ENCODE measurements at places on chromosomes 1 and 21.

DNA sequence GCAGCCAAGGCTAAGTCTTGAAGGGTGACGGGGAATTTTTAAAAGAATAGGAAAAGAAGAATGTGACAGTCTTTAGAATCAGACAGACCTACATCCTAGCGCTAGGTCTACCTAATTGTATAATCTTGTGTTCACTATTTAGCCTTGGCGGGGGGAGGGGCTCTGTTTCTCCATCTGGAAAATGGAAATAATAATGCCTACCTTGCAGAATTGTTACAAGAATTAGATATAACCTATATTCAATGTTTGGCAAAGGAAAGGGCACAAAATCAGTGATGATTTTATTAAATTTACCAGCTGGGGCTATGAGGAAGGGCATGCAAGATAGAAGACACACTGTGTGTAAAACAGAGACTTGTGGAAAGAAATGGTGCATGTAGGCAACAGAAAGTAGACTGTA lies 154.8 kb downstream of the ZBTB18 start:
- DNase-seq, result no peak

- no peak for DNase-seq
Observed at GRCh38 chr1:51898090-51898734, 19.7 kb upstream of the NRDC start.

DNA sequence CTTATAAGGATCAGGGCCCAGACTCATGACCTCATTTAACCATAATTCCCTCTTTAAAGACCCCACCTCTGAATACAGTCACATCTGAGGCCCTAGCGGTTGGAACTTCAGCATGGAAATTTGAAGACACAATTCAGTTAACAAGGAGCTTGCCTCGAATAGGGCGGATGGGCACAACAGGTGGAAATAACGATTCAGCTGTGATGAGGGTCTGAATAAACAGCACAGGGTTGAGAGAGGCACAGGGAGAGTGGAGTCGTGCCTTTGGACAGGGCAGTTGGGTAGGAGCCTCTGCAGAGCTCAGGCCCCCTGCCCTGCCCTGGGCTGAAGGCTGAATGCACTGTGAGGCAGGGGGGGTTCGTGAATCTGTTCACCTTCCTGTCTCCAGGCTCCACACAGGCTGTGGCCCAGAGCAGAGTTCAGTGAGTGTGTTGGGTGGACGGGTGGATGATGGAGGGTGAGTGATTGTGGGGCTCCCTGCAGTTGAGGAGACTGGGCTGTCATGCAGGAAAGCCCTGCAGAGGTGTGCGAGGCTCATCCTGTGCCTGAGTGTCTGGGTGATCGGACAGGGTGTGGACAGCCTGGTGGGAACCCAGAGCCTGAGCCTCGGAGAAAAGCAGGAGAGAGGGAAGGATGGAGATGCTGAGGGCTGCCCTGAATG lies 243.1 kb downstream of the FOXD2 start:
- DNase-seq, result no peak

- no peak for DNase-seq
Observed at GRCh38 chr1:94044290-94044790, 76.6 kb downstream of the ABCA4 start.

GRCh38 chr1:229230893-229231753 lies 39.8 kb upstream of the RAB4A start:
- no peak for DNase-seq

DNA sequence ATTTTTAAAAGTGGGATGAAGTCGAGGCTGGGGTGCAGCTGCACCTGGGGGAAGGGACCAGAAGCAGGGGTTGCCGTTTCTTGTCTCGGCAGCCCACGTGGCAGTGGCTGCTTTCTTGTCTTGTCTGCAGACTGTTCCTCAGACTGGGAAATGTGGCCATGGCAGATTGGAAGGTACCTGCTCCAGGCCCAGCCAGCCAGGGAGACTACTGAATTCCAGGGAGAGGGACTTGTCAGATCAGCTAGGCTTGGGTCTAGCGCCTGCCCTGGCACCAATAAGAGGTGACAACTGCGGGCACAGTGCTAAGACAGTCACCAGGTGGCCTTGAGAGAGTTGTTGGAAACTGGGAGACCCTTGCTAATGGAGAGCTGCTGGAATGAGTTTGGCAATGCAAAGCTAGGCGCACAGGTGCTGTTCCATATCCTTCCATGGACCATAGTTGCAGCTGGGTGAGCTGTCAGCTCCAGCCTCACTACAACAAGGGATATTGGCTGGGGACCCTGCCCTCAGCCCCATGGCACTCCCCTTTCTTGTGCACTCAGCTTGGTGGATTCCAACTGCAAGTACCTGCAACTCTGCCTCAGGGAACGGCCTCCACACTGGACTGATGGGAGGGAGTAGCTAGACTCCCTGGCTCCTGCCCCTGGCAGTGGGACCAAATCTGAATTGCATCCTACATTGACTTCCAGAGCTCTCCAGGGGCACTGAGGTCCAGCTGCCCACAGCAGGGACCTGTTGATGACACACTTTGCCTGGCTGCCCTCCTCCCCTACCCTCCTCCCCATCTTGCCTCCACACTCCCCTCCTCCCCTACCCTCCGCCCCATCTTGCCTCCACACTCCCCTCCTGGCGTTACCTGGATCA lies 9.9 kb upstream of the IL22RA1 start:
- no peak for DNase-seq

DNA sequence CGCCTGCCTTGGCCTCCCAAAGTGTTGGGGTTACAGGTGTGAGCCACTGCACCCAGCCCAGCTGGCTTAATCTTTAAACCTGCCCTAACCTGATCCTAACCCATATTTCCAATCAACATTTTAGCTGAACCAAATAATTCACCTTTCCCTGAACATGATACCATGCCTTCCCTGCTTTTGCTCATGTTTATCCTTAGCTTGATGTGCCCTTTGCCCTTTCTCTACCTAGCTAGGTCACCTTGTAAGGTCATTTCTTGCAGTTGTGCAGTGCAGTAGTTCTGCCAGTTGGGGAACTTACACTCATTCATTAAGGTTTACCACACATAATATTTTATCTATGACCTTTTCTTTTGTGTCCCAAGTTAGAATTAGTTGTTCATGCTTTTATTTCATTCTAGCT lies 5.3 kb downstream of the UAP1 start:
- no peak for DNase-seq

GRCh38 chr1:52674497-52675384 lies 23.4 kb downstream of the COA7 start:
- no peak for DNase-seq

- no peak for DNase-seq
Observed at GRCh38 chr1:9591669-9592509, 3.2 kb downstream of the TMEM201 start.

DNA sequence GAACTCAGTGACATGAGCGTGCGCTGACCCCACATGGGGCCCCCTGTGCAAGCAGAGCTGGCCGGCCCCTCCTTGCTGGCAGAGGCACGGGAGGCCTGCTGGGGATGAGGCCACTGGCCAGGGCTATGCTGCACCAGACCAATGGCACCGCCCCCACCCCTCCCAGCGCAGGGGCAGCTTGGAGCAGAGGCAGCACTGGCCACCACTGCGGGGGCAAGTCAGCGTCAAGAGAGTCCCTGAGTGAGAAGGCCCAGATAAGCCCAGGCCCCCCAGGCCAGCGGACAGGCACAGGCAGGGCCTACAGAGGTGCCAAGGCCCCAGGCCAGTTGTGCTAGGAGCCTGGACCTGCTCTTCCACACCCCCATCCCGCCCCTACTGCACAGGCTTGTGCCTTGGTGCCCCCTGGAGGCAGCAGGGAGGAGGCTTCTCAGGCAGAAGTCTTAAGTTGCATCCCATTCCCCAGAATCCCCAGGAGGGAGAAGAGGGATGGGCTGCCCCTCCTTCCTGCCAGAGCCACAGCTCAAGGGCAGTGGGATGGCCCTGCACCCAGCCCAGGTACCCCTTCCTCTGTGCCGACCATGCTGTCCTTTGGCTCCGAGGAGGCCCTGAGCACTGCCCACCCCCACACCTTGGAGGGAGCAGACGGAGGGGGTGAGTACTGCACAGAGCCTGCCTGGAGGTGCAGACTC lies 35.8 kb downstream of the EPHX1 start:
- DNase-seq, result peak; percentile 64

GRCh38 chr1:26542771-26543451 lies 13.3 kb downstream of the RPS6KA1 start:
- no peak for DNase-seq

- no peak for DNase-seq
Observed at GRCh38 chr1:27297903-27298302, 24.1 kb upstream of the TMEM222 start.

Measured in activated CD4-positive, alpha-beta T cell treated with anti-CD3 and anti-CD28 coated beads for 36 hours (primary cell).